Stomach (tissue), 19 donors: ENCODE measurements at places on chromosomes 3 and 15. TPM values are rescaled to one million over a fixed set of nuclear protein-coding genes. Genes with fewer than 3 reads are reported as not detected.
A peak's percentile ranks its signal among the peaks of the same experiment; 100 is the strongest.

- H3K27ac ChIP-seq, result no peak overlapping the region
- no peak overlapping the region for H3K4me3 ChIP-seq
- peaks cover 34% of the 10 kb centered on the region for H3K4me1 ChIP-seq
- DNase-seq, result no peak
- peaks cover 36% of the 10 kb centered on the region for H3K36me3 ChIP-seq
- H3K27me3 ChIP-seq, result no peaks in the 10 kb centered on the region
These were observed 20.6 kb downstream of the LOXL1 start for GRCh38 chr15:73946795-73947370.

GRCh38 chr3:136819731-136820679 lies 1.1 kb downstream of the SLC35G2 start:
- H3K27ac ChIP-seq, result no peak overlapping the region
- DNase-seq, result peak; percentile 81
- H3K4me1 ChIP-seq, result peaks cover 16% of the 10 kb centered on the region
- no peaks in the 10 kb centered on the region for H3K36me3 ChIP-seq
- peak overlapping the region; percentile 62 for H3K4me3 ChIP-seq

Gene C3orf85
- not detected for total RNA-seq

Gene KBTBD13
- not detected for total RNA-seq

DNA sequence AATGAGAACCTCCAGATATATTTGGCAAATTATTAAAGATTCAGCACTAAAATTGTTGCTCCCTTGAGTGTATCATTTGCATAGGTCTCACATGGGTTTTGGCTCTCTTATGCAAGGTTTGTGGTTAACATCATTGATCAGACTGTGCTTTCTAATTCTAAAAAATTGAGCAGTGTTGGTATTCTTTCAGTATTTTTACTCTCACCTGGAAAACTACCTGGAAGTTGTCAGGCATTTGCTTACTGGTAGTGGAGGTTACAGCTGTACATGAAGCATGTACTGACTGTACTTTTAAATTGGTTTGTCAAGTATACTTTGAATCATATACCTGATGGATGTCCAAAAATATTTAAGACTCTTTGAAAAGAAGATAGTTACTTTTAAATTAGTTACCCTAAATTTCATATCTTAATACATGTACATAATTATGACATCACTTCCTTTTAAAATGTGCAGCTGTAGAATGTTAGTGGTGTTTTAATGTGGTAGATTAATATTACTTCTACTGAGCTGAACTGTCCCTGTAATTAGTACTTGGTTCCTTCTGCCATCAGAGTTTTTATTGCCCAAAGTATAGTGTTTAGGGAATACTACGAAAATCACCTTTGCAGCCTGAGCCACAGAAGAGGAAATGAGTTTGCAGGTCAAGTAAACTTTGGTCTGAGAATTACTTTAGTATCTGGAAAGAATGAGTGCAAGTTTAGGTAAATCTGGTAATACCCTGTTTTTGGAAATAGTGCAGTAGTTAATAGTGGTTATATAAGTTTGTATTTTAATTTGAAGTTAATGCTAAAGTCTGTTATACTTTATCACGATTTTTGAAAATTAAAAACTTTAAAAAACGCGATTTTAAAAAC lies 2.8 kb downstream of the CHD2 start:
- H3K4me1 ChIP-seq, result peaks cover 34% of the 10 kb centered on the region
- peak overlapping the region; percentile 97 for H3K27ac ChIP-seq
- peak overlapping the region; percentile 61 for H3K4me3 ChIP-seq
- H3K27me3 ChIP-seq, result no peaks in the 10 kb centered on the region
- no peaks in the 10 kb centered on the region for H3K36me3 ChIP-seq
- DNase-seq, result no peak

DNA sequence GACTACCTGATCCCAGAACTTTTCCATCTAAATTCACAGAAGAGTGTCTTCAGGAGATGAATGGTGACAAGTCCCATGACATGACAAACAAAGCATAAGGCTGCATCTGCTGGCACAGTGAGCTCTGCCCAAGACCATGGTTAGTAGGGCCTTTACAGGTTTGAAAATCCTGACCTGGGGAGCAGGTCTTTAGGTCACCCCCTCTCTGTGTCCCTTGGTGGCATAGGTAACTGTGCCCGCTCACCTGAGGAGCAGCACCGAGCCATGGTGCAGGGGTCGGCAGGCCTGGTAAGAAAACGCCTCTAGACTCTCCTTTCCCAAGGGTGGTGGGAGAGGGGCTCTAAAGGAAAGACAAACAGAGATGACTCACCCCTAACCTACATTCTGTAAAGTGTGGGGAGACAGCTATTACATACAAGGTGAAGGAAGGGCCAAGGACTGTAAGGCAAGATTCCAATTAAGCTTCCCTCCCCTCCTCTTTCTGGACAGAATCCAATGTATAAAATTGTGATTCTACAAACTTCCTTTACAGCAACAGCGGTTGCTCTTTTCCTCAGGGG lies 74.0 kb downstream of the SATB1 start:
- peaks cover 35% of the 10 kb centered on the region for H3K36me3 ChIP-seq
- H3K27me3 ChIP-seq, result no peaks in the 10 kb centered on the region
- H3K4me3 ChIP-seq, result no peak overlapping the region
- H3K27ac ChIP-seq, result no peak overlapping the region
- no peaks in the 10 kb centered on the region for H3K4me1 ChIP-seq
- no peak for DNase-seq

DNA sequence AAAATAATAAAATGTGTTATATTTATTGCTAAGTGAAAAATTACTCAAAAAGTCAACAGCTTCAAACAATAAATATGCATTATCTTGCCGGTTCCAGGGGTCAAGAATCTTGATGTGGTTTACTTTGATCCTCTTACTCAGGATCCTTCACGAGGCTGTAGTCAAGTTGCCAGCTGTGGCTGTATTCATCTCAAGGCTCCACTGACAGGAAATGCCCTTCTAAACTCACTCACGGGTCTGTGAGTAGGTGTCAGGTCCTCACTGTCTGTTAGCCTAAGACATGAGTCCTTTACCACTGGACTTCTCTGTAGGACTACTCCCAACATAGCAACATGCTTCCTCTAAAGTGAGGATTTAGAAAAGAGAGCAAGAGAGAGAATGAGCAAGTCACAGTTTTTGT lies 983.0 kb downstream of the SI start:
- no peak for DNase-seq
- no peaks in the 10 kb centered on the region for H3K36me3 ChIP-seq
- H3K4me3 ChIP-seq, result no peak overlapping the region
- no peak overlapping the region for H3K27ac ChIP-seq

Gene FSTL1
- 106 TPM for total RNA-seq

- H3K27ac ChIP-seq, result no peak overlapping the region
- H3K4me3 ChIP-seq, result no peak overlapping the region
- H3K4me1 ChIP-seq, result peaks cover 14% of the 10 kb centered on the region
- H3K27me3 ChIP-seq, result no peaks in the 10 kb centered on the region
- DNase-seq, result no peak
These were observed 23.1 kb downstream of the XXYLT1 start for GRCh38 chr3:195247863-195248189.

Gene CYP1A2
- total RNA-seq, result not detected

Gene STAC
- 7.2 TPM for total RNA-seq

Gene LDHAL6B
- total RNA-seq, result not detected

Gene ZPLD1
- not detected for total RNA-seq

Gene MAGI1
- total RNA-seq, result 237 TPM

Gene ARHGEF3
- 6.2 TPM for total RNA-seq

Gene DPPA2
- not detected for total RNA-seq

Gene FAN1
- total RNA-seq, result 23.2 TPM

DNA sequence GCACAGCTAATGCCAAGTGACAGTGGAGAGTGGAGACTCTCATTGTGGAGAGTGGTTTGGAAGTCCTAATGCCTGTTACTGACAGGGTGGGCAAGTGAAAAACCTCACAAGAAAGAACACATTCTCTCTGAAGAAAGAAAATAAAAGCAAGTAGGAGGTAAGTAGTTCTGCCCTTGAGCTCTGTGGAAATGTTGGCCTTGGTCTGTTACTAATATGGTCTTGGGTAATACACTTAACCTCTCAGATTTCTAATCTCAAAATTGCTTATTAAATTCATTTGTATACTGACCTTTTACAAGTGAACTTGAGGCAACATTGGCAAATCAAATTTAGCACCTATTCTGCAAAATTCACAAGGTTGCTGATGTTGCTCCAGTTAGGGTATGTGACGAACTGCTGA lies 291.6 kb upstream of the CBLB start:
- H3K4me1 ChIP-seq, result no peaks in the 10 kb centered on the region
- no peaks in the 10 kb centered on the region for H3K36me3 ChIP-seq
- H3K27ac ChIP-seq, result no peak overlapping the region
- DNase-seq, result no peak
- H3K4me3 ChIP-seq, result no peak overlapping the region
- H3K27me3 ChIP-seq, result no peaks in the 10 kb centered on the region

DNA sequence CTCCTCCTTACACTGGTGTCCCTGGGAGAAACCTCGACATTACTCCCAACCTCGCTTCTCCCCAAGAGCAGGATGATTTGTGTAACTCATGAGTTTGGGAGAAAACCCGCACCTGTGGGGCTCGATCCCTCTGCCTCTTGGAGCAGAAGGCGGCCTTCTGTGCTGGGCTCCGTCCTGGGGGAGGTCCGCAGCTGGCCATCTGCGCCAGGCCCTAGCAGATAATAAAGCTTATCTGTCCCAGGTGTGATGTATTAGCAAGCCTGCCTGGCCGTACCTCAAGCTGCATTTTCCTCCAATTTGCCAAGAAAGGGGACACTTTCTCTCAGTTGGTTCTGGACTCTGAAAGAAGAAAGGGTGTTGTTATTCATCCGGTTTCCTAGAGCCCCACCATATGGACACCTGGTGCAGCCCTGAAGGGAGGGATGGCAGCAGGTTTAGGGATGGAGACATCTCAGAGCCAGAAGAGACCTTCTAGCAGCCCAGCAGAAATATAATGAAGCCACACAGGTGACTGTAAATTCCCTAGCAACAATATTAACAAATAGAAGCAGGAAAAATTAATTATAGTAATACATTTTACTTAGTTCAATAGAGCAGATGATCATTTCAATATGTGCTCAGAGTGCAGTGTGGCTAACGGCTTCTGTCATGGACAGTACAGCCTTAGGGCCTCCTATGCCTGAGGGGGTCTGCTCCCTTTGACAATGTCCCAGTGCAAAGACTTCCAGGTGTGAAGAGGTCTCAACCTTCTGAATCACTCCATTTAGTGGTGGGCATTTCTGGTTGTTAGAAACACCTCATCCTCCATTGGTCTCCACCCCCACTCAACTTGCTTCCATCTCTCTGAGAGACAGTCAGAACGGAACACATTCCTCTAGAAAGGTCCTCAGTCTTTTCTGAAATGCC lies 94.8 kb downstream of the CPN2 start:
- no peak for DNase-seq
- H3K27me3 ChIP-seq, result no peaks in the 10 kb centered on the region
- H3K4me1 ChIP-seq, result peaks cover 15% of the 10 kb centered on the region
- no peak overlapping the region for H3K4me3 ChIP-seq
- H3K27ac ChIP-seq, result peak overlapping the region; percentile 48
- H3K36me3 ChIP-seq, result no peaks in the 10 kb centered on the region
